ENCODE measurements at places on chromosomes 7 and 10.

DNA sequence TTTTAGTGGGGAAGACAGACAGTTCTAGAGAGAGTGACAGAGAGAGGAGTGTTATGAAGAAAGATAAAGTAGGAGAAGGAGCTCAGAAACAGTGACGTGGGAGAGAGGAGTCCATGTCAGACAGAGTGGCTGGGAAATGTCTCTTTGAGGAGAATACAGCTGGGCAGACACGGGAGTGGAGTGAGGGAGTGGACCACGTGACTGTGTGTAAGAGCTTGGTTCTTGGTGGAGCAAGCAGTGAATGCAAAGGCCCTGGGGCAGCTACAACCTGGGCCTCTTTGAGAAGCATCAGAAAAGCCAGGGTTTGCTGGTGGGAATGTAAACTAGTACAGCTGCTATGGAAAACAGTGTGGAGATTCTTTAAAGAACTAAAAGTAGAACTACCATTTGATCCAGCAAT, 11.9 kb upstream of the PLEKHS1 start:
- no peak for DNase-seq

- no peak for DNase-seq
These were observed 62.9 kb downstream of the STK17A start for GRCh38 chr7:43645699-43646226.

DNA sequence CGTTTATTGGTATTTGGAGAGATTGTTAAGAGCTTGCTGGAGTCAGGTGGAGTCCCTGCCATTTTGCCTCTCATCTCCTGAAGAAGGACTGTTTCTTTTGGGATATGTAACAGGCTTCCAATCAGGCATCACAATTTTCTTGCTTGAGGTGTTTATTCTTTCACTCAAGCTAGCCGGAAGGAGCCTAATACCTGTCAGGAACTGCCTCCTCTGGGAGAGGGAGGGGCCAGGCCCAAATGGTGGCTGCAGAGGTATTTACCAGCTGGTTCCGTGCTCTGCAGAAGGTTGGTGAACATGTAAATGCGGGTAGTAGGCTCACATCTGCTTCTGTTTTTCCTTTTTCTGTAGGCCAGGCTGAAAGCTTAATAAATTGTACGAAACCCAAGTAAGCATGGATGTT, 114.0 kb downstream of the TCF7L2 start:
- no peak for DNase-seq

DNA sequence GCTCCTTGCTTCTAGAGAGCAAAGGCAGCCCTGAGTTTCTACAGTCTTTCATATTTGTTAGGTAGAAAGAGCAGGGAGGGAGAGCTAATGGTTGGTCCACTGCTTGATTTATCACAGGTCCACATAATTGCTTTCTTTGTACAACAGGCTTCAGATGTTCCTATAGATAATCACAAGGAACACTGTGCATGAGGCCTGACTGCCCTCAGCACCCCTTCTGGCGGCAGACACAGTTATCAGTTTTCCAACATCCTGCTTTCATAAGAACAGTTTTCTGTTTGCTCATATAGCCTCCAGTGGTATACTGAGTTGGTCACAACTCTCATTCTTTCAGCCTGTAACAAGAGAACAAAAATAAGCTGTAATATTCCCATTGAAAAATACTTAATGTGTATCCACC, 69.7 kb downstream of the AKR1C4 start:
- no peak for DNase-seq

DNA sequence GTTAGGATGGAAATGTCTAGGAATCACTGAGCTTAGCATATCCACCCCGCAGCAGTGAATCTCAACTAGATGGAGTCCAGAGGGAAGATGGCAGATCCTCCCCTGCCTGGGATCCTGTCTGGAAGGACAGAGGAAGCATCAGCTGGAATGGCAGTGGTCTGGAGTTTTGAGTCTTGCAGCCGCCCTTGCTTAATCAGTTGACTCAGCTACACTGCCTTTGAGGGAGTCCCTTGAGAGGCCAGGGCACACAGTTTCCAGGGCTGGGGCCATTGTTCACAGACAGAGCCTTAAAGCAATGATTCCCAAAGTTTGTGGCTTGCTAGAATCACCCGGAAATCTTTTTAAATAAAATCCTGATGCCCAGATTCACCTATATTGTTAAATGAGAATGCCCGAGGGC, 128.1 kb downstream of the NT5C2 start:
- DNase-seq, result no peak

DNA sequence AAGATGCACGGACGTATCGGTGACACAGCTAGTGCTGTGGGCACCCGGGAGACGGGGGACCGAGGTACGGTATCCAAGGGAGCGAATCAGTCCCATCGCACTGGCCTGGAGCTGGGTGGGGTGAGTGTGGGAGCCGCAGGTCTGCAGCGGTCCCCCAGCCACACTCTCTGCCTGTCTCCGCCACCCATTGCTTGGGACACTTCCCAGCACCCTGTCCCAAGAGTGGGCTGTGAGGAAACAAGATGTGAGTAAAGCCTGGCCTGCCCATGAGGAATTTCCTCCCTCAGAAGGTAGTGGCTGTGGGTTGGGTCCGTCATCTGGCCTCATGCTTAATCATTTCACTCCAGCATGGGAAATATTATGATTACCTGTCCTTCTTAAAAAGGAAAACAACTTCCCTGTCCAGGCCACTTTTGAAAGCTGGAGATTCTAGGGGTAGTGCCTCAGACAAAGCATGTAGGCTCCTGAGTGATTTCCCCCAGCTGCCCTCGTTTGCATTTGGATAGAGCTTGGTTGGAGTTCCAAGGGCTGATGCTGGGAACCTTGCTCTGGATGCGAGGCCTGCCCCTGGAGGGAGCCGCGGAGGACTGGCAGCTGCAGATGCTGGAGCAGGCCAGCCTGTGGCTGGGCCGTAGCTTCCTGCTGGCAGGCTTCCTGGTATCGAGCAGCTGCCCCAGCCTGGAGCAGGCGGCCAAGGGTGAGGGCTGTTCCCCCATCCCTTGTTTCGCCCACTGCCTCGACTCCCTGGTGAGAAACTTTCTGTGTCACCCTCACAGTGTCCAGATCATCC, 6.2 kb upstream of the ACTR3C start:
- DNase-seq, result no peak

DNA sequence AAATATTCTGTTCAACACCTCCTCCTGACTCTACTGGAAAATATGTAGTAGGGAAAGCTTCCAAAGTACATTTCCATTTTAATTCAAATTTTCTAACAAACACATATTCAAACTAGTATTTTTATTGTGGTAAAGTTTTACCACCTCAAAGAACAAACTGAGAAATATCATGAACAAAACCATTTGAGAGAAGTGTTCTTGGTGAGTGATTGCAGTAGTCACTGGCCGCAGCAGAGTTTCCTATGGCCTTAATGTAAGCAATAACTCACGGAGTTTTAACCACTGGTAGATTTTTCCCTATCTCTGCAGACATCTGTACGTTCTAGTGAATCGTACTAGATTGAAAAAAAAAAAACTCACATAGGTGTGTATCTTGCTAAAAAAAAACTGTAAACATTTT, 487.0 kb upstream of the FZD8 start:
- DNase-seq, result no peak

DNA sequence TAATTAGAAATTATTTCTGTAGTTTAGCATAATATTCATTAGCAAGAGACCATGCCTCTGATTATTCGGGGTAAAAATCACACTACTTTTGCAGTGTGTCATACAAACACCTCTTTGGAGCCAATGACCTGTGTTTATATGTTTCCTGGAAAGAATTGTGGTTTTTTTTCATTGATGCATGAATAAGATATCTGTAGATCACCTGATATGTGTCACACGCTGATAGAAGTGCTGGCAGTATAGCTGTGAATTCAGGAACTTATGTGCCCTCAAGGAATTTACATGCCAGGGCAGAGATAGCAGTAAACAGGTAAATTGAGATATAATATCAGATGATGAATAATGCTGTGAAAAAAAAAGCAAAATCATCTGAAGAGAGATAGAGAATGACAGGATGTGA, 118.2 kb downstream of the VPS50 start:
- no peak for DNase-seq

DNA sequence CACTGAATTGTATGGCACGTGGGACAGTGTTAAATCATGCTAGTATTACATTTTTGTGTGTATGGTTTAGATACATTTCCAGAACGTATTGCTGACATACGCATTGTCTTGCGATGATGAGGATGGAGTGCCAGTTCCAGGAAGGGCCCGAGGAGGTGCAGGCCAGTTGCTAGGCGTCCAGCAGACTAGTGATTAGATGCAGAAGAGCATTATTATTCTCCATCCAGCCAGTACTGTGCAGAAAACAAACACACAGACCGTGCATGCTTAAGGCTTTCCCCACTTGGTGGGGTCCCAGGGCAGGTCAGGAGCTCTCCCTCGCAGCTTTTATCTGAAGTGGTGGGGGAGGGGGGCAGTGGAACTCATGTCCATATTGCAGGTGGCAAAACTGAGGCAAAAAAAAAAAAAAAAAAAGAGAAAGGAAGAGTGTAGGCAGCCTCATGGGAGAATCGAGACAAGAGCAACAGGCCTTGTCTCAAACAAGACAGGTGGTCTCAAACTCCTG, 189.2 kb downstream of the CAMK1D start:
- no peak for DNase-seq

GRCh38 chr7:32219416-32219815, 149.2 kb upstream of the PDE1C start:
- no peak for DNase-seq

- DNase-seq, result no peak
These were observed 9.0 kb downstream of the EMX2 start for GRCh38 chr10:117551330-117552155.

- DNase-seq, result no peak
These were observed 742.8 kb downstream of the GRID1 start for GRCh38 chr10:85623758-85624157.

DNA sequence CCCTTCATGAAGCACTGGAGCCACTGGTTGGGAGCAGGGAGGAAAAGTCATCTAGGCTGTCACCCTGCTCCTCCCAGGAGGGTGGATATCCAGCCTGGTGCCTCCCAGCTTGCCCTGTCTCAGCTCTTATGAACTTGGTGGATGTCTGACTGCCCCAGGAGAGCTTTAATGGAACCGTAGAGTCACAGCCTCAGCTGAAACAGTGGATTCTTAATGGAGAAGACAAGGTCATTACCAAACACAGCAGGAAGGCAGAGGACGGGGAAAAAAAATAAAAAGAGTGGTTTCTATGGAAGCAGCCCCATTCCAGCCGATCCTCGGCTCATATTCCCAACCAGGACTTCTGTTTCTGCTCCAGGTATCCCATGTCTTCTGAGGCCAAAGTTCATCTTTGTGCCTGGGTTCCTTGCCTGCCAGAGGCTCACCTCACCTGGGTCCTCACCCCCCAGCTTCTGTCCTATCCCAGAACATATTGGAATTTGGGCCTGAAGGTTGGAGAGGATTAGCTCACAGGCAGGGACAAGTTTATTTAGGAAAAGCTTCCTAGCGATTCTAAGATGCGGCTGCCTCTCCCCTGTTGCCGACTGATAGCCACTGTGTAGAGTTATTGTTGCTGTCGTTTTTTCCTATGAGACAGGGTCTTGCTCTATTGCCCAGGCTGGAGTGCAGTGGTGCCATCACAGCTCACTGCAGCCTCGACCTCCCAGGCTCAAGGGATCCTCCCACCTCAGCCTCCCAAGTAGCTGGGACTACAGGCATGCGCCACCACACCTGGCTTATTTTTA, 15.6 kb downstream of the CCL26 start:
- DNase-seq, result no peak

DNA sequence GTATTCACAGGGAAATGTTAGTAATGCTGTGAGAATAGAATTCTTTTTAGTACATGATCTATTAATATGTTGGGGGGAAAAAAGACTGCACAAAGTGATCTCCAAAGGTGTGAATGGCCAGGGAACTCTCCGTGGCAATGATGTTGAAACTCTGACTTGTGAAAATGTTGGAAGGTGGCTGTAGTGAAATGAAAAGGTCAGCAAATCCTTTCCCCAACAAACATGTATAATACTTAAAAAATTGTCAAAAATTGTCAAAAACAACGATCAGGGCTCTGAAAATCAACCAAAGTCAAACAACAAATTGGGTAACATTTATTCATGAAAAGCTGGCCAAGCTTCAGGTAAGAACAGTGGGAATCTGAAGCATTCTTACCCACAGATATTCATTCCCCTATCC, 35.5 kb downstream of the TMEM26 start:
- no peak for DNase-seq

DNA sequence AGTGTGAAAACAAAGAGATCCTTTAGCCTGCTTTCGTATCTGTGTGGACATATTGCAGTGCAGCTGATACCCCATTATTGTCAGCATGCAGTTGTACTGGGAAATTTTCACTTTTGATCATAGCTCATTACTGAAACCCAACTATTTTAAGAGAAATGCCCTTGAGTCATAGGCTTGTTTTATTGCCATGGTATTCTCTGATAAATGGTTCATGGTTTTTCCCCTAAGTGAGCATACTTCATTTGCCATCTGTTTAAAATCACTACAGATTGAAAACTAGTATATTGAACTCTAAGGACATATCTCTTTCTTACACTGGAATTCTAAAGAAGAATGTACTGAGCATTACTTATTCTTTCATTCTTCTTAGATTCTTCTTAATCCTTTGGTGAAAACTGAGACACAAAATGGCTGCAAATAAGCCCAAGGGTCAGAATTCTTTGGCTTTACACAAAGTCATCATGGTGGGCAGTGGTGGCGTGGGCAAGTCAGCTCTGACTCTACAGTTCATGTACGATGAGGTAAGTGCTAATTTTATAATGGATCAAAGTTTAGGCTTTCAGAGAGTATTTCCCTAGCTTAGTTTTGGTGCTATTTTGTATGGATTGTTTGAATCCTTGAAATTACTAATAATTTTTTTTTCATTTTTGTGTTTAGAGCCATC, 63.0 kb downstream of the RALA start:
- DNase-seq, result no peak

GRCh38 chr7:13152755-13153154, 465.3 kb downstream of the ARL4A start:
- no peak for DNase-seq

DNA sequence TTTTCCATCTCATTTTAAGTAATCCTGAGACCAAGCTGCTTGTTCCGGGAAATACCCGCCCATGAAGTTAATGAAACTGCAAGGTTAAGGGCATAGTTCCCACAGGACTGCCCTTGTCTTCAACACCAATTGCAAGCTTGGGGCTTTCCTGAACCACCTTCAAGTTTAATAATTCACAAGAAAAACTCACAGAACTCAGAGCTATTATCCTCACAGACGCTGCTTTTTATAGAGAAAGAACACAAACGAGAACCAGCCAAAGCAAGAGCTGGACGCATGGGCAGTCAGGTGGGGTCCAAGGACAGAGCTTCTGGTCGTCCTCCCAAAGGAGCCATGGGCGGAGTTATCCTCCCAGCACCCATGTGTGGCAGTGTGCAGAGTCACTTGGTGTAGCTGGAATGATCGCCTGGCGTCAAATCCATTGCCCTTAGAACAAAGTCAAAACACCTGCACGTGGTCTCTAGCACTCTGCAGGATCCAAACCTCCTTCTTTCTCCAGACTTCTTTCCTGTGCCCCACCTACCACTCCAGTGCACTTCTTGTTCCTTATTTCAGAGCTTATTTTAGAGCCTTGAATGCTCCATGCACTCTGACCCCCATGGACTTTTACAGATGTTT, 56.7 kb downstream of the SNX10 start:
- DNase-seq, result no peak

- peak; percentile 42 for DNase-seq
These were observed 7.5 kb downstream of the AGK start for GRCh38 chr7:141558544-141559183.

Measured in NCI-H2171 (cell line).